ENCODE measurements at places on chromosomes 6 and 20.

DNA sequence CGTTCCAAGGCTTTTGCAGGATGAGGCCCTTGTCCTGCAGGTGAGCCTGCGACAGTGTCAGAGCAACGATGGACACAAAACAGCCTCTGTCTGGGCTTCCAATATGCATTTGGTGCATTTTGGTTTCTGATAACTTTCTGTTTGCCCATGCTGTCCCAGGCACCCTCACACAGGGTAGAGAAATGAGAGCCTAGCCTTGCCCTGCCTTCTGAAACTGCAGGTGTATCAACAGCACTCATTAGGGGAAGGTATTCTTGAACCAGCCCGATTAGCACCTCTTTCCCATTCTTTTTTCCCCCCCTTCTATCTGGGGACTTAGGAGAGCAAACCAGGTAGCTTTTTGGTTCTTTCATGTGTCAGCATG lies 30.3 kb downstream of the CHMP4B start:
- no peak for DNase-seq

GRCh38 chr20:33833333-33833732 lies 22.2 kb downstream of the CHMP4B start:
- no peak for DNase-seq

- DNase-seq = no peak
Observed at GRCh38 chr6:121932076-121932991, 467.1 kb upstream of the HSF2 start.

DNA sequence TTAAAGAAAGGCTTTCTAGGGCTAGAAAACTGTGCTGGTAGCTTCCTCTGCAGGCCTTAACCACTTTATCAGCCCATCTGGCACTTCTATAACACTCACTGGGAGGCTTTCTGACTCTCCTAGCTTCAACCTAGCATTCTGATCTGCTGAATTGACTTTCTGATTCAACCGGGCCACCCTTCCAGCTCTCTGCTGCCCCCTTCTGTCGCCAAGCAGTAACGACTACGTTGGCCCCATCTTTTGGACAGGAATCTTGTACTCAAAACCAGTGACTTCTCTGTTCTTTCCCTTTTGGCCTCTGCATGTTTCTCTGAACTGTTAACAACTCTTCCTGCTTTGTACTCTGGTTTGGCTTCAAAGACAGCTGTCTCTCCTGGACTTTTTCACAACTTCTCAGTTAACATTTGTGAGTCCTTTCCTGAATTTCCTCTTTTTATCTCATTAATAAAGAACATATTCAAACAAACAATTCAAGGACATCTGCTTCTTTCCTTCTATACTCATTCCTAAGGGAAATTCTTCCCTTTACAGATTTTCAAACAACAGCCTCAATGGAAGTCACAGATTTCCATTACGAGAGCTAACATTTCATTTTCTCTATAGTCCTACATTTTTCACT lies 43.9 kb upstream of the FAM135A start:
- DNase-seq = peak; percentile 45

DNA sequence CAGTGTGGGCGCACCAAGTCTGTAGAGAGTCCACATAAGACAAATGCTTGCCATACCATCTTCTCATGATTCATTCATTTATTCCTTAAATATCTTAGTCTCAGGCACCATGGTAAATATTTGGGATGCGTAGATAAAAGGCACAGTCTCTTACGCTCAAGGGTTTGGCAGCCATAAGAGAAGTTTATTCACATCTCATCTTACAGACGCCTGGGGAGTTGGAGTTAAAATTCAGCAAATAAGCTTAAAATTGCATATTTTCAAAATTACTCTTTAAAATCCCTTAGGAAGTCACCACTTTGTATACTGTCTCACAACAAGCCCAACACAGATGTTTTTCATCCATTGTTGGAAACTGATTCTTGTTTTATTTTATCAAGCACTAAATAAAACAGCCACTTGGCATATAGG lies 363.3 kb downstream of the KIF16B start:
- DNase-seq = no peak

DNA sequence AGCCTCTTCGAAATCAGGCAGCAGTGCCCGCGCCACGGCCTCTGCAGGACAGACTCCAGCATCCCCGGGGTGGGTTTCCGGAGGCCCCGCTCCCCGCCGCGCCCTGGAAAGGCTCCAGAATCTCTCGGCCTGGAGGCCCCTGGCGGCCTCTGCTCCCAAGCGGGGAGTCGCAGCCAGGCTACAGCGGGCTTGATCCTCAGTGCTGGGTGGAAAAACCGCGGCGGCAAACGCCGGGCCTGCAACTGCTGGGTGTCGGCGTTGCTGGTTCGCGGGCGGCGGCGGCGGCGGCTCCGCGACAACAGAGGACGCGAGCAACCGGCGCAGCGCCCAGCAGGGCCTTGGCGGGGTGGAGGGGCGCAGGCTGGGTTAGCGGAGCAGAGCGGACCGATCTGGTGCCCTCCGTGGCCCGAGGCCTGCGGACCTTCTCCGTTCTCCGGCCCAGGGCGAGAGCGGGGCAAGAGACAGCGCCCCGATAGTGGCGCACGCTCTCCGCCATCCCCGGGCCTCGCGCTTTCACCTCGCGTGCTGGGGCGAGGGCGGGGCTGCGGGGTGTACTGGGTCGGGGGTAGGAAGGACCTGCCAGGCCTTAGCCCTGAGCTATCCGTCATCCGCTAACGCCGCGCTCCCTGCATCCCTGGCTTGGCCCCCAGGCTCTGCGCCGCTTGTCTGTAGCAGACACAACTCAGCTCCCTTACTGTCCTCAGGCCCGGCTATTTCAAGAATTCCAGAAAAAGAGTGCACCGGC lies 3.4 kb upstream of the ZNF292 start:
- peak; percentile 77 for DNase-seq

DNA sequence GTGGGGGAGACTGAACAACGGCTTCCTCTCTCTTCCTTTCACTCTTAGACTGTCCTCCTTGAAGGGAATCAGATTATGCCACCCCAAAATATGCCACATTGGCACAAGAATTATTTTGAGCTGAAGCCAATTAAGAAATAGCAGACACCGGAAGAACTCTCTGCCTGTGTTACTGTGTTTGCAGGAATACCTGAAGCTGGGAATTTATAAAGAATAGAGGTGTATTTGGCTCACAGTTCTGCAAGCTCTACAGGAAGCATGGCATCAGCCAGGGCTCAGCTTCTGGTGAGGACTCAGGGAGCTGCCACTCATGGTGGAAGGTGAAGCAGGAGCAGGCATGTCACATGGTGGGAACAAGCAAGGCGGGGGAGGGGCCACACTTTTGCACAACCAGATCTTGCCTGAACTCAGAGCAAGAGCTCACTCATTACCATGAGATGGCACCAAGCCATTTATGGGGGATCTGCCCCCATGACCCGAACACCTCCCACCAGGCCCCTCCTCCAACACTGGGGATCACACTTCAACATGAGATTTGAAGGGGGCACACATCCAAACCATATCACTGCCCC lies 46.0 kb downstream of the PCNA start:
- no peak for DNase-seq

DNA sequence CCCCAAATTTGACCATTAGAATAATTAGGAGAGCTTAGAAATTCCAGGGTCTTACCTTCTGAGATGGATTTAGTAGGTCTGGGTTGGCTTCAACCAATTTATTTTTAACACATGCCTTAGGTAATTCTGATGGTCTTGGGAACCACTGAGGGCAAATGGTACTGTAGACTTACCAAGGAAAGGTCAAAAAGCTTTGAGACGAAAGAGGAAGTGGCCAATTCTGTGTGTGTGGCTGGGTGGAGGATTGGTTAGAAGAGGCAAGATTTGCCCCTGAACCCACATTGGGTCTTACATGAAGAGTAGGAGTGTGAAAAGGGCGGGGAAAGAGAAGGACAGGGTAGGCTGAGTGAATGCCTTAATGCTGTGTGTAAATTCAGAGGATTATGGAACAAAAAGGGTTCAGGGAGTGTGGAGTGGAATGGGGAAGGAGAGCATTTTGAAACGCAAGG lies 2.7 kb downstream of the ITCH start:
- no peak for DNase-seq

GRCh38 chr6:121748850-121749249 lies 313.4 kb downstream of the GJA1 start:
- DNase-seq = no peak

GRCh38 chr20:37911261-37911660 lies 8.3 kb downstream of the VSTM2L start:
- DNase-seq = no peak

DNA sequence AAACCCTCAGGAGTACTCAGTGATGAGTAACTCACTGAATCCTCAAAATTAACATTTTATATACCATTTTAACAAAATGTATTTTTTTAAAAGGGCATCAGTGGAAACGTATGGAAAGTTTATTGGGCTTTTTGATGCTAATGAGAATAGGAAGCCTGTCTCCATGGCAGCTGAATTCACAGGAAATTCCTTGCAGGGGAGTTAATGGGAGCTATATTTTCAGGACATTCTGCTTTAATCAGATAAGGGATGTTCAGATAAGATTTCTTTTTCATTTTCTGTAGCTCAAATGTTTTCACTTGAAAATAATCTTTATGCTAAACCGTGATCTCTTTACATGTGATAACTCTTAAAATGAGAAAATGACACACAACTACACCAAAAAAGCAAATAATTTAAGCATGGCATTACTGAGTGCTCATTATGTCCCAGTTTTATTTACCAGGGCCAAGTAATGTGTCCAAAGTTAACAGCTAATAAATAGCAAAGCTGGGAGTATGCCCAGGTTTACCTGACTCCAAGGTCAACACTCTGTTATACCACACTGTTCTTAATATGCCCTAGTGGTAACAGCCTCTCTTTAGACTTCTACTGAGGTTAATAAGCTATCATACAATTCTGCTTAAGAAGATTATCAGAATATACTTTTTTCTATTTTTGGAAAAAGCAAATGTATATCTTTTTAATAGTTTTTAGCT lies 348.1 kb downstream of the GRIK2 start:
- no peak for DNase-seq

Measured in stimulated activated naive CD4-positive, alpha-beta T cell treated with Interleukin-2 at 50 U/mL for 16 hours (primary cell).